ENCODE measurements at places on chromosomes 13 and 19.

DNA sequence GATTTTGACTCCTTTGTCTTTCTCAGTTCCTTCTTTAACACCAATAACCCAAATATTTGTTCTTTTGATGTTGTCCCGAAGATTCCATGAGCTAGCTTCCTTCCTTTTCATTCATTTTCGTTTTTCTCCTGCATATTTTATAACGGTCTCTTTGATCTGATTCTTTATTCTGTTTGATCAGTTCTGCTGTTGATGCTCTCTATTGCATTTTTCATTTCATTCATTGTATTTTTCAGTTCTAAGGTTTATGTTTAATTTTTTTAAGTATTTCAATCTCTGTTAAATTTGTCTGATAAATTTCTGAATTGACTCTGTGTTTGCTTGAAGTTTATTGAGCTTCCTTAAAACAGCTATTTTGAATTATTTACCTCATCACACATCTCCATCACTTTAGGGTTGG, 68.4 kb upstream of the LRCH1 start:
- ATAC-seq, result no peak

DNA sequence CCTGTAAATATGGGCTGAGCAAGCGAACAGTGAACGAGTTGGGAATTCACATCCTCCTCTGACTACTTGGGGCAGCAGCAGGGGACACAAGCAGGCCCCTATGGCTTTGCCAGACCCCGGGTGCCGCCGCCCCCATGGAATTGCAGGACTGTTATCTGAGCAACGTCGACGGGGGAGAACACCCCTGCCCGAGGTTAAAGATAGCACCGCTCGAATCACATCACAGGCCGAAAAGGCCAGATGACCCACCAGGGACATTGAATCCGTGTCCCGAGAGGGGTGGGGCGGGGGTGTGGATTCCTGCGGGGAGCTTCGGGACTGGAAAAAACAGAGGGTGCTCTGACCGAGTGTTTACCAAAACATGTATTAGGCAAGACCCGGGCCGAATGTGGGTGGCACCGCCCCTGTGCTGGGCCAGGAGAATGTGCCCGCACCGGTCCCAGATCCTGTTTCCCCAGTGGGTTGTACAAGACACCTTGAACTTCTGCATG, 9.1 kb downstream of the FEM1A start:
- no peak for ATAC-seq

DNA sequence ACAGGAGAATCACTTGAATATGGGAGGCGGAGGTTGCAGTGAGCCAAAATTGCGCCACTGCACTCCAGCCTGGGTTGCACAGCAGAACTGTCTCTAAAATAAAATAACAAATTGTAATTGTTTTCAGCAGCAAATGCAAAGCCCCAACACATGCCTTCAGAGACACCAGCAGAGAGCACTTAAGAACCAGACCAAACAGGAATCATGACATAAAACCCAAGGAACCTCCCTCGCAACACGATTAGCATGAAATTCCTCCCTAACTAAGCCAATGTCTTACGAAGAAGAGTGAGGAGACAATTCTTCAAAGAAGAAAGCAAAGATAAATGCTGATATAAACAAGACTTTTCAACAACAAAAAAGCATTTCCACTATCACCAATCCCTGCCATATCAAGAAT, 40.1 kb downstream of the PSPC1 start:
- no peak for ATAC-seq

DNA sequence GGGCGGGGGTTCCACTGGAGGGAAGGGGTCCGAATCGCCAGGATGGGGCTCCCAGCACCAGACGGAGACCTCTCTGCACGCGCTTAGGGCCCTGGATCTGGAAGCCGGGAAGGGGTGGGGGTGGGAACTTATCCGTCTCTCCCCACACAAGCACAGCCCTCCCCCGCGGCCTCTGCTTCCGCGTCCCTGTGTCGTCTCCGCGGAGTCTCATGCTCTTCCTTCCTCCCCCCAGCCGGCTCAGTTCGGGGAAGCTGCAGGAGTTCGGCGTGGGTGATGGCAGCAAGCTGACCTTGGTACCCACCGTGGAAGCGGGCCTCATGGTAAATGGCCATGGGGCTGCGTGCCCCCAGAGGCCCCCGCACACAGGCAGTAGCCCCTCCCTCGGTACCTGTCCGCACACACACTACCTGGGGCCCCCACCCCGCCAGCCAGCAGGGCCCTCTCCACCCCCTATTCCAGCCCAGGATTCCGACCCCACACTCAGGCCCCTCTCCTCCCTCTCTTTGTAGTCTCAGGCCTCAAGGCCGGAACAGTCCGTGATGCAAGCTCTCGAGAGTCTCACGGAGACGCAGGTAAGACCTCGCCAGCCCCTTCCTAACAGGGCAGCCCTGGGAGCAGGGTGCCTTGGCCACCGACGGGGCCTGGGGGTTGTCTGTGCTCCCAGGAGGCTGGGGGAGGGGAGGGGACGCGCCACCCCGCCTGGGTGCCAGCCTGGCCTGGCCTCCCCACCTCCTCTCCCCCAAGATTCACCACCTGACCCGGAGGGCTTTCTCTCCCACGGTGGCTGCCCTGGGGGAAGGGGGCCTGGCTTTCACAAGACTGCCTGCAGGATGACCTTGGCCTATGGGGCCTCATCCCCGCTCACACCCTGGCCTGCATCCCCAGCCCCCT, 3.2 kb downstream of the MIDN start:
- ATAC-seq, result no peak

GRCh38 chr13:70054572-70054971, 53.1 kb upstream of the ATXN8OS start:
- ATAC-seq, result no peak

DNA sequence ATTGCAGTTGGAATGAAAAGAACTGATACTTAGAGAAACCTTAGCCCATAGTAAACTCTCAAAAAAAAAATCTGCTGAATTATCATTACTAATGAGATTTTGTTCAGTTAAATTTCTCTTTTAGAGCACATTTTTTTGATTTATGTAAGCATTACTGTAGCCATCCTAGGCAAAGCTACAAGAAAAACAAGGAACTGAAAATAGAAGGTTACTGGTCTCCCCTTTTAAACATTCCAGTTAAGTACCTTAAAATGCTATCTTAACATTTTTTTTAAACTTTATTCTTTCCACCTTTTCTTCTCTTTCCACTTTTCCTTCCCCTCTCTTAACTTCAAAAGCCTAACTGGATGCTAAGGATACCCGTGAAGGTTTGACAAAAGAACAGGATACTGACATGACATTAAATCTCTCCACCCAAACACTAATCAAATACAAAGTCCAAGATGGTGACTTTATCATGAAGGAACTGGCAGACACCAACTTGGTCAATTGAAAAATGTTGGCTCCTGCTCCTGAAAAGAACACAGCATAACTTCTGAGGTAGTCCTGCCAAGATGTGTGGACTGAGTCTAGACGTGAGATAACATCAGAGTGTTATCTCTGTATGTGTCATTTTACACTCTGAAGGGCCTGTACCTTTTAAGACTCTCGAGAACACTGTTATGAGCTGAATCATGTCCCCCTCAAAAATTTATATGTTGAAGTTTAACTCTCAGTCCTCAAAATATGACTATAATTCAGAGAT, 29.5 kb upstream of the SACS start:
- no peak for ATAC-seq

DNA sequence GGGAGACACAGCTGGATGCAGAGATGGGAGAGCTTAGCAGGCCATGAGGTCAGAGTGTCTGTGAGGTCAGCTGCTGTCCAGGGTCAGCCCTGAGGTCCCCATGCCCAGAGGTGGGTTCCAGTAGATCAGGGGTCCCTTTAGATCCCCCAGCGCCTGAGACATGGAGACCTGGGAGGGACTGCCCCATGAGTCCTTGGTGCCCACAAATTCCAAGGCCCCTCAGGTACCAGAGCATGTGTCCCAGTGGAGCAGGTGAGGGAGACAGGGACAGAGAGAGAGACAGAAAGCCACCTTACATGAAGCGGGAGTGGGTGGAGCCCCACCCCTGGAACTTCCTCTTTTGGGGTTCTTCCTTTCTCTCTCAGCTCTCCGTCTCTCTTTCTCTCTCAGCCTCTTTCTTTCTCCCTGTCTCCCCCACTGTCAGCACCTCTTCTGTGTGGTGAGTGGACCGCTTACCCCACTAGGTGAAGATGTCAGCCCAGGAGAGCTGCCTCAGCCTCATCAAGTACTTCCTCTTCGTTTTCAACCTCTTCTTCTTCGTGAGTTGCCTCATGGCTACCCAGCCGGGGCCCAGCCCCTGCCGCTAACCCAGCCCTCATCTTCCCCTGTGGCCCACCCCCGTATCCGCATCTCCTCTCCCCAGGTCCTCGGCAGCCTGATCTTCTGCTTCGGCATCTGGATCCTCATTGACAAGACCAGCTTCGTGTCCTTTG, at the start of gene CD37:
CD37 (plus strand) TSS at position 336 of the 713 bp plus-strand sequence; CDS start at position 471, 135 bp downstream.
- peak; percentile 42 for ATAC-seq

- no peak for ATAC-seq
These were observed 54.4 kb upstream of the RANBP3 start for GRCh38 chr19:6032381-6032780.

GRCh38 chr13:61247149-61247936, 168.3 kb downstream of the PCDH20 start:
- ATAC-seq, result no peak

- no peak for ATAC-seq
These were observed 82.9 kb downstream of the PDS5B start for GRCh38 chr13:32669030-32669646.

- ATAC-seq, result no peak
These were observed 50.2 kb downstream of the RFX2 start for GRCh38 chr19:6059988-6060599.

DNA sequence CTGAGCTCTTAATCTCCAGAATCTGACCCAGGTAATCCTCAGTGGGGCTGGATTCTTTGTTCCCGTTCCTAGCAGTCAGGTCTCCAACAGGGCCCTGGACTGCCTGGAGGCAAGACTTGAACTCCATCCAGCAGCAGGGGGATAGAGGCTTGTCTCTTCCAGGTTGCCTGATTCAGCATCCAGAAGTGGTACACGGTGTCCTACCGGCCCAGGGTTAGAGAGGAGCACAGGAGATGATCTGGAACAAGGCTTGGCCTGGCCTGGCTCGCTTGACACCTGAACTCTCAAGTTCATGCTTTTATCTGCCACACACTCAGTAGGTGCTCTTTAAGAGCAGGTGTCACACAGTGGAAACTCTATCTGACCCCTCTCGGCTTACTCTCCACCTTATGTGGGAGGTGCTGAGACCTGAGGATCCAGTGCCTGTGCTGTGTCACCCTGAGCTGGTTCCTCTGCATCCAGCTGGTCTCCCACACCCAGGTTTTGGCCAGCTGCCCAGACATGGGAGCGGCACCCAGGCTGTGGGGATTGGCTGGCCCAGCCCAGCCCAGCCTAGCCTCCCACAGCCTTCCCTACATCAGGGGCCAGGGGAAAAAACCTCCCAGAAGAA, at the start of gene CYP4F3:
CYP4F3 (plus strand) TSS at position 604 of the 610 bp plus-strand sequence. CDS start 519 bp downstream, outside the sequence.
- no peak for ATAC-seq

DNA sequence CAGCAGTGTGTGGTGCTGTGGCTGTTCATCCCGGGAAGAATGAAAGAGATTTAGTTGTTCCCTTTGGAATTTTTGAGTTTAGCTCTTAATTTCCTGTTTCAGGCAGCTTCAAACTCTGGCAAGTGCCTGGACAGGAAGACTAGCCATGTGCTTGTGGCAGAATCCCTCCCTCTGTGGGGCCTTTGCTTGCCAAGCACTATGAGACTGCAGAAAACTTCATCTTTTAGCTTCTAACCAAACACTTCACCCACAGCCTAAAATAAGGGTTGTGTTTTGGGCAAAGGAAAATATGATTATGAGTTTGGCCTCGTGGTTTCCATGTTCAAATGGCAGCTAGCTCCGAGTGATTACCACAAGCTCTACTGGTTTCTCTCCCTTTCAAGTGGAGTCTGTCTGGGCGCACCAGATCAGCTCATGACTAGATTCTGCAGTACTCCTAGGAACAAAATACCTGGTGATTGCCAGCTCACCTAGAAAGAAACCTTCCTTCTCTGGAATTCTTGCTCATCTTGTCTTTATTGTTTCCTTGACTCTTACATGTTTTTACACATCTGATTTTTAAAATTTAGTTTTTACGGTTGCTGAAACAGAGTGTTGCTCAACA, 707.5 kb downstream of the SLITRK6 start:
- no peak for ATAC-seq

DNA sequence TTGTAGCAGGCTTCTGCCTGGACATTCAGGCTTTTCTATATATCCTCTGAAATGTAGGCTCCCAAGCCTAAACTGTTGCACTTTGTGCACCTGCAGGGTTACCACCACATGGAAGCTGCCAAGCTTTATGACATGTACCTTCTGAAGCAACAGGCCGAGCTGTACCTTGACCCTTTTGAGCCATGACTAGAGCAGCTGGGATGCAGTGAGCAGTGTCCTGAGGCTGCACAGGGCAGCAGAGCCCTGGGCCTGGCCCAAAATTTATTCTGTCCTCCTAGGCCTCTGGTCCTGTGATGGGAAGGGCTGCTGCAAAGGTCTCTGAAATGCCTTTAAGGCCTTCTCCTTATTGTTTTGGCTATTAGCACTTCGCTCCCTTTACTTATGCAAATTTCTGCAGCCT, 23.5 kb upstream of the CD177 start:
- no peak for ATAC-seq

DNA sequence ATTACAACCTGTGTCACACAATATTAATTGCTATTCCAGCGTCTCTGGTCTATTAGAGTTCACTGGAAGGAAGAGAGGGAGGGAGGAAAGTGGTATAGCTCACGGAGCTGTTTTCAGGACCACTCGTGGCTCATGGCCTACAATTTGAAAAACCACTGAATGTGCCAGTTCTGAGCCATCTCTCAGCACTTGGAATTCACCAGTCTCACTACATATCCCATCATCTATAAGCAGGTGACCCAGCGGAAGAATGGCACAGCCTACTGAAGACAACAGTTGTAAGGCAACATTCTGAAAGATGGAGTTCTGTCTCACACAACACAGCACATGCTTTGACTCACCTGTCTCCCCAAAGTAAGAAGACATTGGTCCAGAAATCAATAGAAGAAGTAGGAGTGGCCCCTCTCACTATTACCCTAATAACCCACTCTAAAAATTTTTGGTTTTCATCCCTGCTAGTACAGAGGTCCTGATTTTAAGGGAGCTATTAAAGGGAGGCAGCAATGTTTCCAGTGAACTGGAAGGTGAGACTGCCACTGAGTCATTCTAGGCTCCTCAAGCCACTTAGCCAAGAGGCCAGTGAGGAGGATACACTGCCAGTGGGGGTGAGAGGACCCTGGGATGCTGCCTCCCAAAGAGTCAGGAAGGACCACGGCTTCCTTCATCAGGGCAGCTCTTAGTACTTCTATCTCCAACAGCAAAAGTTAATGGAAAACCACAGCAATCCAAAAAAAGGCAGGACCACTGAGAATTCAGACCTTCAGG, 50.0 kb upstream of the DOCK9 start:
- ATAC-seq, result no peak

DNA sequence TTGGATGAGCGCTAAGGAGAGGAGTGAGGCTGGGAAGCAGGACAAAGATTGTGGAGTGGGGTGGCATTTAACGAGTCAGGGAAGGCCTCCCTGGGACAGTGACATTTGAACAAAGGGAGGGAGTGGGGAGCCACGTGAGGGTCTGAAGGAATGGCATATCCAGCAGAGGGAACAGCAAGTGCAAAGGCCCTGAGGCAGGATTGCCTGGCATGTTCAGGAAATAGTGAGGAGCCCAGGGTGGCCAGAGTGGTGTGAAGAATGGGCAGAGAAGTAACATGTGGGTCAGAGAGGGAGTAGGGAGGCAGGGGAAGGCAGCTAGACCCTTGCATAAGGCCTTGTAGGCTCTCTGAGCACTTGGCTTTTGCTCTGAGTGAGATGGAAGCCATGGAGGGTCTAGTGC, 14.9 kb upstream of the PVR start:
- ATAC-seq, result no peak

- ATAC-seq, result no peak
These were observed 29.0 kb upstream of the SLITRK6 start for GRCh38 chr13:85828094-85828684.

- no peak for ATAC-seq
These were observed 128.1 kb upstream of the RXFP2 start for GRCh38 chr13:31611214-31611613.

GRCh38 chr19:38044267-38045111, 137.5 kb downstream of the SIPA1L3 start:
- ATAC-seq, result no peak

Data from activated CD4-positive, CD25-positive, alpha-beta regulatory T cell treated with anti-CD3 and anti-CD28 coated beads, Interleukin-2, amount 50 U/mL, for 24 hours (primary cell).